Peyer's patch (tissue), 4 donors: ENCODE measurements at places on chromosomes 11 and 22. TPM values are rescaled to one million over a fixed set of nuclear protein-coding genes. Genes with fewer than 3 reads are reported as not detected.
A peak's percentile ranks its signal among the peaks of the same experiment; 100 is the strongest.

Gene DBX1
- total RNA-seq, result not detected

GRCh38 chr11:130635937-130636630 is 187.6 kb downstream of the ADAMTS15 start:
- H3K27me3 ChIP-seq, result no peaks in the 10 kb centered on the region
- H3K4me1 ChIP-seq, result no peaks in the 10 kb centered on the region
- no peak overlapping the region for H3K27ac ChIP-seq
- no peaks in the 10 kb centered on the region for H3K36me3 ChIP-seq

Gene MRGPRF
- total RNA-seq, result 4.2 TPM

DNA sequence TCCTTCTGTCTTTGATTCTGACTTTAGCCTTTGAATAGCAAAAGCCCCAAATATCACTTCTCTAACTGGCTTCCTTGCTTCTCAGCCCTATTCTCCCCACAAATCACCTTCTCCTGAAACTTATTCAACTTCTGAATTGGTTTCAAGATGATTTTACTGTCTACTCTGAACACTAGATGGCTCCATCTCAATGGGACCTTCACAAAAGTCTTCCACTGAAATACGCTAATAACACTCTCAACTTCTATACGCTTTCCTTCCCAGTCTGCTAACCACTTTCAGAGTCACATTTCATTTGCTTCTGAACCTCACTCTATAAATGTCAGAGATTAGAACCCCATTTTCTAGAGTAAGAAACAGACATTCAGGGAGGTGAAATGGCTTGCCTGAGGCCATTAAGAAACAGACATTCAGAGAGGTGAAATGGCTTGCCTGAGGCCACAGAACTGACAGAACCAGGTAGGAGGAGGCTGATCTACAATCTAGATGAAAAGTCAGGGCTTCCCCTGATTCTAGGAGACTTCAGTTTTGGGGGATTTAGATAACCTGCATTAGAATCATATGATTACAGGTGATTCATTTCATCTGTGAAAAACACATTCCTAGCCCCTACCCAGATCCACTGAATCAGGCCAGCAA is 20.6 kb downstream of the MORC2 start:
- H3K4me1 ChIP-seq, result no peaks in the 10 kb centered on the region
- no peaks in the 10 kb centered on the region for H3K36me3 ChIP-seq
- H3K4me3 ChIP-seq, result no peak overlapping the region
- DNase-seq, result no peak

- H3K4me1 ChIP-seq, result peaks cover 8% of the 10 kb centered on the region
- H3K4me3 ChIP-seq, result no peak overlapping the region
- no peak for DNase-seq
- peaks cover 55% of the 10 kb centered on the region for H3K36me3 ChIP-seq
Measured at GRCh38 chr11:69078930-69079605, 30.3 kb downstream of the TPCN2 start.

GRCh38 chr11:20623252-20623651 is 23.8 kb downstream of the SLC6A5 start:
- no peak overlapping the region for H3K4me3 ChIP-seq
- H3K27me3 ChIP-seq, result no peaks in the 10 kb centered on the region
- H3K4me1 ChIP-seq, result no peaks in the 10 kb centered on the region
- H3K27ac ChIP-seq, result no peak overlapping the region
- DNase-seq, result no peak

Gene RFPL3
- not detected for total RNA-seq

Gene CNTN5
- not detected for total RNA-seq

Gene NFAM1
- 2.4 TPM for total RNA-seq

Gene OPCML
- not detected for total RNA-seq

Gene THY1
- total RNA-seq, result 28.1 TPM

Gene OR52H1
- total RNA-seq, result not detected

- no peaks in the 10 kb centered on the region for H3K36me3 ChIP-seq
- no peak overlapping the region for H3K27ac ChIP-seq
- peak; percentile 76 for DNase-seq
Measured at GRCh38 chr11:75576499-75576918, 14.5 kb downstream of the SERPINH1 start.

DNA sequence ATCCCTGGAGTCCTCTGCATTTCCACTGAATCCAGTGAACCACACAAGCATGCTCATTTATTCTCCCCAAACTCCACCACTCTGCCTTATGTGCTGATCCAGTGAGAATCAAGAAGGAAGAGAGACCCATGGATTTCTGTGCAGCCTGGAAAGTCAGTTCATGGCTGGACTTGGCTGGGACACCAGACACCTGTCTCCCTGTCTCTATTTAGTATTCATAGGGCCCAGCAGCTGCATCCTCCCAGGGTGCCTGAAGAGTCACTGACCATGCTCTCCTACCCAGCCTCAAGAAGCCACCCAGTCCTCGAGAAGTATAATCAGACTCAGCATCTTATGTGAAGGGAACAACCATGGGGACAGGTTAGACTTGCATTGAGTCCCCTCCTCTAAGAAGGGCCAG is 83.2 kb downstream of the ZNF280B start:
- H3K4me3 ChIP-seq, result no peak overlapping the region
- no peak overlapping the region for H3K27ac ChIP-seq
- H3K27me3 ChIP-seq, result no peaks in the 10 kb centered on the region
- H3K4me1 ChIP-seq, result no peaks in the 10 kb centered on the region
- H3K36me3 ChIP-seq, result no peaks in the 10 kb centered on the region
- DNase-seq, result no peak

DNA sequence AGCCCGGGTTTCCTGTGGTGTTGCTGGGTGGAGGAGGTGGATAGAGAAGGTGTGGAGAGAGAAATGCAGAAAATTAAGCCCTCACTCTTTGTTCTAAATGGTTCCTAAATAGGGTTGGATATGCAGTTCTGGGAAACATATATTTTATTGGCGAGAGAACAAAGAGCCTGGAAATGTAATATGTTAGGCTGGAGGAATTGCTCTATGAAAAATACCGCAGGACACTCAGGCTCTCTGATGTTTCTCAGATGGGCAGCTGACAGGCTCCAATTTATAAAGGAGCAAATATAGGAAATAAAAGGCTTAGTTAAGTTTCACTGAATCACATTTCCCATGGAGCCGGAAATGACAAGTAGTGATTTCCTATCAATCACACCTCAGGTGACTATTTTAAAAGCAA is 428.0 kb downstream of the TMEM135 start:
- H3K27me3 ChIP-seq, result no peaks in the 10 kb centered on the region
- no peak overlapping the region for H3K4me3 ChIP-seq
- DNase-seq, result no peak
- no peaks in the 10 kb centered on the region for H3K4me1 ChIP-seq
- H3K27ac ChIP-seq, result no peak overlapping the region

DNA sequence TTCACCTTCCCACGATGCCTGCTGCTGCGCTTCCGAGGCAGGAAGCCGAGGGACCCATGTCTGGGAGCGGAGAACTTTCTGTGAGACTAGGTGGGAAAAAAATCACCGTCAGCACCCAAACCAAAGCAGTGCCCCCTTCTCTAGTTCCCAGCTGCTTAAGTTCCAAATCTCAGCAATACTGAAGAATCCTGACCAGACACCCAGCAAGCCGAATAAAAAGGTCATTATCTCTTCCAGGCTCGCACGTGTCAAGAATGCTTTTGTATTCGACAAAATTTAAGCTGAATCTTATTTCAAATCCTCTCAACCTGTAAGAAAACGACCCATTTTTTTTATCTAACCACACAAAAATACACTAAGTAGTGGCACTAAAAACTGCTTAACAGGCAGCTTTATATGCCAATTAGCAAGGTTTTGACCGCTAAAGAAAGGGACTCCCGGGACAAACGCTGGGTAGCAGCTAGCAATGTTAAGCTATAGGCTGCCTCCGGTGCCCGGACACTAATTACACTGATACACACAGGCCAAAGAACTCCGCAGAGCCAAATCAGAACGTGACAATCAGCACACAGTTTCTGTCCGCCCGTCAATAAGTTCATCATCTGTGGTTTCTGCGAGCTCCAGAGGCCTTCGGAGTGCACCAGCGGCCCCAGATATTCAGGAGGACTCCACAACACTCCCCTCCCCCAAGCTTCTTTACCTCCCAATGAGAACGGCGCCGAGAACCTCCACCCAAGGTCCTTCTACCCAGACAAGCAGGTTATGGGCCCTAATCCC is 728 bp downstream of the RPL3 start:
- H3K4me1 ChIP-seq, result peaks cover 24% of the 10 kb centered on the region
- H3K36me3 ChIP-seq, result peaks cover 5% of the 10 kb centered on the region
- no peaks in the 10 kb centered on the region for H3K27me3 ChIP-seq
- peak; percentile 68 for DNase-seq
- peak overlapping the region; percentile 89 for H3K27ac ChIP-seq

- H3K4me1 ChIP-seq, result no peaks in the 10 kb centered on the region
- H3K27ac ChIP-seq, result no peak overlapping the region
- DNase-seq, result no peak
- no peak overlapping the region for H3K4me3 ChIP-seq
- no peaks in the 10 kb centered on the region for H3K36me3 ChIP-seq
Measured at GRCh38 chr22:19240813-19241592, 50.5 kb downstream of the CLTCL1 start.

- no peak overlapping the region for H3K4me3 ChIP-seq
- no peaks in the 10 kb centered on the region for H3K4me1 ChIP-seq
- no peak overlapping the region for H3K27ac ChIP-seq
- H3K36me3 ChIP-seq, result no peaks in the 10 kb centered on the region
- H3K27me3 ChIP-seq, result no peaks in the 10 kb centered on the region
Measured at GRCh38 chr11:118135796-118136165, 16.8 kb downstream of the SCN4B start.

GRCh38 chr22:36301851-36302250 is 48.9 kb downstream of the APOL1 start:
- no peak for DNase-seq
- no peak overlapping the region for H3K4me3 ChIP-seq
- H3K27me3 ChIP-seq, result no peaks in the 10 kb centered on the region
- H3K4me1 ChIP-seq, result peaks cover 14% of the 10 kb centered on the region
- H3K36me3 ChIP-seq, result peaks cover 97% of the 10 kb centered on the region

Gene NAALAD2
- total RNA-seq, result 4.2 TPM

DNA sequence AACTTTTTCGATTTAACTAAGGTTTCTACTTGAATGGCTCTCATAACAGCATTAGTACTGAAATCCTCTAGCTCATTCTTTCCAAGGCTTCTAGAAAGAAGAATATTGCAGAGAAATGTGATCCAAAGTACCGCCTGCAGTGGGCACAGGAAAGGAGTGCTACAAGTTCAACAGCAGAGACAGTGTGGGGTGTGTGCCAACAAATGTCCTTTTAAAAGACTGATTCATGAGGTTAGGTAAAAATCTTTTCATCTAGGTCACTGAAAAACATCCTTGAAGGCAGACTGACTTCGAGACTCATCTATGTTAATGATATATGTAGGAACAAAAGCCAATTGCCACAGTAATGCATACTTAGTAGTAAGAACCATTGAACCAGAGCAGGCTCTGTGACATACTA is 349.1 kb upstream of the PITPNB start:
- no peak for DNase-seq
- H3K27ac ChIP-seq, result no peak overlapping the region
- no peaks in the 10 kb centered on the region for H3K4me1 ChIP-seq
- H3K27me3 ChIP-seq, result no peaks in the 10 kb centered on the region
- no peaks in the 10 kb centered on the region for H3K36me3 ChIP-seq

Gene LMF2
- 94.9 TPM for total RNA-seq

DNA sequence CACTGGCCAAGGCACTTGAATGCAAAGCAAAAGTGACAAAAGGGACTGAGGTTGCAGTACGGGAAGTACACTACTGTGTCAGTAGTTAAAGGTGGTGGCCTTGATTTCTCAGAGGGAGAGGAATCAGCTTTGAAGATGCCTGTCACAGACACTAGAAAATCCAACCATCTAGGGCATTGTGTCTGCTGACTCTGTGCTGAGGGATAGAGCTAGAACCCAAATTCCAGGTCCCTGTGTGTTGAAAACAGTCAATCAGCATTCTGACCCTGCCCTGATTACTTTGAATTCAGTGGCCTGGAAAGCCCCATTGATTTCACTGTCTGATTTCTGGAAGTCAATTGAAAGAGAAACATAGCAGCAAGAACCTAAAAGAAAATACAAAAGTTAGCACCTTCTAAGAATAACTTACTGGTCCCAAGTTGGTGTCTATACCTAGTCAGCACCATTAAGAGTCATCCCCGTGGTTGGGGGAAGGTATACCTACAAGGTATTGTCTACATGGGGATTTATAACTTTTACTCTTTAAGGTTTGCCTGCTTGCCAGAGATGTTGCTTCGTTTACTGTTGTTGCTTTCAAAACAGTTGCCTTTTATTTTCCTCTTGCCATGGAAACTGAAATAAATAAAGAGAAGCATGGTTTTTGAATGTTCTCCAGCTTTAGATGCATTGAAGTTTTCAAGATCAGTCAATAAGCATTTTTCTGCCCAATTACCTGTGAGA is 97.3 kb downstream of the PDHX start:
- H3K27ac ChIP-seq, result peak overlapping the region; percentile 37
- no peaks in the 10 kb centered on the region for H3K27me3 ChIP-seq
- no peaks in the 10 kb centered on the region for H3K36me3 ChIP-seq
- no peak overlapping the region for H3K4me3 ChIP-seq
- peaks cover 12% of the 10 kb centered on the region for H3K4me1 ChIP-seq

DNA sequence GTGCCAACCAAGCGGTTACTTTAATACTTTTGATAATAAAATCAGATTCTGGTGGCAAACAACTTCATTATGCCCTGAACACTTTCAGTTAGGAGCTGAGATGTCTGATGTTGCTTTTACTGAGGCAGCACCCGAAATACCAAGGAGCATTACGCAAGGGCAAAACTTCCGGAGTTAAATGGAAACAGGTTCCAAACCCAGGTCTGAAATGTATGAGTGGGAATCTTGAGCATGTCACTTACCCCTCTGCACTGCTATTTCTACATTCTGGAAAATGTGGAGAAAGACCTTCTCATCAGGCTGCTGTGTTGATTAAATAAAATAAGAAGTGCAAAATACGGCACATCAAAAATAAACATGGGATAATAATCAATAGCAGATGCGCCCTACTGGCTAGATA is 315.1 kb downstream of the LARGE1 start:
- no peak overlapping the region for H3K4me3 ChIP-seq
- DNase-seq, result no peak
- no peaks in the 10 kb centered on the region for H3K36me3 ChIP-seq
- no peaks in the 10 kb centered on the region for H3K4me1 ChIP-seq
- H3K27ac ChIP-seq, result no peak overlapping the region

DNA sequence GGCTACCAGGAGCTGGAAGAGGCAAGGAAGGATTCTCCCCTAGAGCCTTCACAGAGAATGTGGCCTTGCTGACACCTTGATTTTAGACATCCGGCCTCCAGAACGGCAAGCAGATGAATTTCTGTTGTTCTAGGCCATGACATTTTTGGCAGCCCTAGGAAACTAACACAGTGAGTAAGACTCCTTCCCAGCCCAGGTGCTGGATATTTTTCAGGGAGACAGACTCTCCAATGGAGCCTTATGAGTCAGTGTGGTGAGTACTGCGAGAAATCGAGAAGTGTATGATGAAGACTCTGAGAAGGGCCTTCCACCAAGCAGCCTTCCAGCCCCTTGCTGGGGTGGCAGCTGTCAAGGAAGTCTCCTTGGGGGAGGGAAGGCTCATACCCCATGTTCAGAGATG is 114.4 kb downstream of the OSBP2 start:
- DNase-seq, result no peak
- H3K36me3 ChIP-seq, result no peaks in the 10 kb centered on the region
- H3K4me3 ChIP-seq, result no peak overlapping the region
- no peak overlapping the region for H3K27ac ChIP-seq
